ENCODE measurements at places on chromosomes 4 and X. TPM values are rescaled to one million over a fixed set of nuclear protein-coding genes. Genes with fewer than 3 reads are reported as not detected.

FAM200B gene
- total RNA-seq = 42.7 TPM

POLR2B gene
- 126 TPM for total RNA-seq

NXF2 gene
- total RNA-seq = not detected

RAB40A gene
- total RNA-seq = 0.88 TPM

DCAF4L1 gene
- total RNA-seq = 0.11 TPM

- no peak for DNase-seq
Observed at GRCh38 chr4:130747842-130748241, 1651.9 kb downstream of the C4orf33 start.

GRCh38 chr4:83232082-83232481 is 52.5 kb downstream of the COQ2 start:
- no peak for DNase-seq

DNA sequence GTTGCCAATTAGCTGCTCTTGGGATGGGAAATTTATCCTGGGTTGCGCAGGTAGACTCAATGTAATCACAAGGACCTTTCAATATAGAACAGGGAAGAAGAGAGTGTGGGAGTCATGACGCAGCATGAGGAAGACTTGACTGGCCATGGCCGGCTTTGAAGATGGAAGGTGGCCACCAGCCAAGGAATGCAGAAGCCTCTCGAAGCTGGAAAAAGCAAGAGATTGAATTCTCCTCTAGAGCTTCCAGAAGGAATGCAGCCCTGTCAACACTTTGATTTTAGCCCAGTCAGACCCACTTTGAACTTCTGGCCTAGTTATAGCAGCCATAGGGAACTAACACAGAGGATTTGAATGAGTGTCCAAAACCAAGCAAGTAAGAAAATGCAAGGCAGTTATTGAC is 14.7 kb upstream of the SH3KBP1 start:
- no peak for DNase-seq

DNA sequence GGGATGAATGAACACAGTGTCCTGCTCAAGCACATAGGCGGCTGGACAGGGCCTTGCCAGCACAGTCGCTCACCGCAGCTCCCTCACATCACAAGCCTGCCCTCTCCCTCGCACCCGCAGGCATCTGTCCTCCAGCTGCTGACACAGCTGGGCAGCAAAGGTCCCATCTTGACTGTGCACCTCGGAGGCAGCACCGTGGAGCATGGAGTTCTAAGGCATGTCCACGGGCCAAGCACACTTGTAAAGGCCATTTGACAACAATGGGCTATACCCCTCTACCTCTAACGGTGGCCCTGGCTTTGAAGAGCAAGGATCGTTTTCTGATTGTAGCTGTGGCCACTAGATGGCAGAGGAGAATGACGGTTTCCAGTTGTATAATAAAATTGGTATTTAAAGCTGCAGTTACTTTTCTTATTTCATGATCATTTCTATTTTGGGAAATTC is 53.8 kb downstream of the APLN start:
- DNase-seq = no peak

- no peak for DNase-seq
Observed at GRCh38 chrX:24097741-24098260, 43.0 kb downstream of the EIF2S3 start.

GRCh38 chrX:136742721-136743379 is 37.9 kb downstream of the ARHGEF6 start:
- no peak for DNase-seq

GRCh38 chr4:177964693-177965168 is 522.5 kb upstream of the AGA start:
- DNase-seq = no peak

DNA sequence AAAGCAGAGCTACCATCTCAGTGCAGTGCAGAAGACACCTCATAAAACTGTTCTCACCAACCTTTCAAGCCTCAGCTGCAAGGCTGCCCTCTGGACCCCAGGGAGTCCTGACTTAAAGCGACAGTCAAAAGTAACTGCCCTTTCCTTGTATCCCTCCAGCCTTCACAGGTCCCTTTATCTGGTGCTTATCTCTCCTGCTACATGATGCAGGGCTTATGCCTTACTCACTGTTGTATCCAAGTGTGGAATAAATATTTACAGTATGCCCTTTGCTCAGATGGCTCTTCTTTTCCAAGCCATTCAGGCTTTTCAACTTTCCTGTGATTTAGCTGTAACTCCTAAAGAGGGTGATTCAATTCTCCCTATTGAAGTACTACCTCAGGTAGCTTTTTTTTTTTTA is 92.6 kb downstream of the KDR start:
- DNase-seq = no peak
